Tibial artery (tissue), 4 donors: ENCODE measurements at places on chromosomes 1 and 21.

- peak; percentile 88 for DNase-seq
Measured at GRCh38 chr1:30695439-30695841, 27.9 kb downstream of the MATN1 start.

DNA sequence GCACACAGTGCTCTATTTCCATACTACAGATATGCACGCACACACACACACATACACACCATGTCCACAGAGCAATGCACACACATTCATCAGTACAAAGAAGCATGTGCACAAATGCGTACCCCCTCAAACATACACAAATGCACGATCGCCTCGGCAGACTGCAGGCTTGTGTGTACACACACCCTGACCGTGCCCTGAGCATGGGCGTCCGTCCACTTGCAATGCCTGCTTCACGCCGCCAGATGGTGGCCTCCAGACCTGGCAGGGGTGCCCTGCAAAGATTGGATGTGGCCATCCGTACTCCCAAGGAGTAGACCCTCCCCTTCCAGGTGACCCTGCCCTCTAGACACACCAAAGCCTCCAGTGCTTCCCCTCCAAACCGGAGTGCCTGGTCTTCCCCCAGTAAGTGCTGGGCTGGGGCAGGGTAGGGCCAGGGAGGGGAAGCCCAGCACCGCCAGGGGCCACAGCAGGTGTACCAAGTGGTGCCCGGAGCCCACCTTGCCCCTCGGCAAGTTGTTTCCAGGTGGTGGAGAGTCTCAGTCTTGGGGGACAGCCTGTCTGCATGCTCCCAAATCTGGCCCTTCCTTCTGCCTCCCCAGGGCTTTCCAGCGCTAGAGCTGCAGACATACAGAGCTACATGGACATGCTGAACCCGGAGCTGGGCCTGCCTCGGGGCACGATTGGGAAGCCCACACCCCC is 20.6 kb downstream of the ESPN start:
- DNase-seq = no peak

- DNase-seq = no peak
Measured at GRCh38 chr1:168362991-168363390, 82.3 kb downstream of the TBX19 start.

- DNase-seq = no peak
Measured at GRCh38 chr1:170284512-170284911, 138.8 kb downstream of the NTMT2 start.

GRCh38 chr1:90993245-90993644 is 28.6 kb downstream of the ZNF644 start:
- DNase-seq = no peak

- no peak for DNase-seq
Measured at GRCh38 chr1:93817819-93818569, 61.0 kb downstream of the DNTTIP2 start.

DNA sequence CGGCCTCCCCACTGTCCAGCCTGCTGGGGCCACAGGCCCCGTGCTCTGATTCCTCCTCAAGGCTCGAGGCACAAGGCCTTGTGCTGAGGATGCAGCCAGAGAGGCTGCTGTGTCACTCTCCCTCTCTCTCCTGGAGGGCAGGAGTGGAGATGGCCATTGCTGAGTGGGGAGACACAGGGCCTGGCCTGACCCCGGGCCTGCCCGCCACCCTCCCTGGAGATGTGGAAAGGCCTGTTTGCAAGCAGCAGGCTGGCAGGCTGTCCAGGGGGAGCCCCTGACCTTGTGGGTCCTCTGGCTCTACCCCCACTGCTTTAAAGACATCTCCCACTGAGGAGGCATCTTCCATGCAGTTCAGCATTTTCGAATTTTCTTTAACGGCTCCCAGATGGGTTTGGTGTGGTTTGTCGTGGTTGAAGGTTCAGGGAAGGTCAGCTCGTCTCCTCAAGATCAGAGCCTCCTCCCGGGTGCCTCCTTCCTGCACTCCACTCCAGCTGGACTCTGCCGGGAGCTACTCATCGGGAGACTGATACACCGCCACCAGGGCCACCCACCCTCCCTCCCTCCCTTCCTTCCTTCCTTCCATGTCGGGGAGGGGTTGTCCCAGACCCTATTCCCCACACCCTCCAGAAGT is 69.1 kb downstream of the SPSB1 start:
- no peak for DNase-seq

- DNase-seq = no peak
Measured at GRCh38 chr1:247291833-247292561, 36.1 kb downstream of the VN1R5 start.

- DNase-seq = no peak
Measured at GRCh38 chr1:76250271-76250670, 175.7 kb downstream of the ST6GALNAC3 start.

GRCh38 chr1:62905872-62906271 is 121.9 kb downstream of the ATG4C start:
- DNase-seq = no peak

DNA sequence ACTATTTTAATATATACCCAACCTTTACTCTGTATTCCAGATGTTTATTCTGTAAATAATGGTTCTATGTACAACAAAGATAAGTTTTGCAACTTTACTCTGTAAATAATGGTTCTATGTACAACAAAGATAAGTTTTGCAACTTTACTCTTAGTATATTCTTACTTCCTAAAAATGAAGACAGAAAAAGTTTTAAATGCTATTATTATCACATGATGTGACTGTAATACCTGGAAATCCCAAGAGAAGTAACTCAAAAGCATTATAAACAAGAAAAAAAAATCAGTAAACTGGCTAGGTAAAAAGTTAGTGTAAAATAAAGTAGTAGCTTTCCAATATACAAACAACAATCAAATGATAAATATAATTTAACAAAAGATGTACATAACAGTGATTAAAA is 18.5 kb upstream of the EXO1 start:
- no peak for DNase-seq

GRCh38 chr1:111559736-111560279 is 56.4 kb upstream of the ADORA3 start:
- DNase-seq = no peak

DNA sequence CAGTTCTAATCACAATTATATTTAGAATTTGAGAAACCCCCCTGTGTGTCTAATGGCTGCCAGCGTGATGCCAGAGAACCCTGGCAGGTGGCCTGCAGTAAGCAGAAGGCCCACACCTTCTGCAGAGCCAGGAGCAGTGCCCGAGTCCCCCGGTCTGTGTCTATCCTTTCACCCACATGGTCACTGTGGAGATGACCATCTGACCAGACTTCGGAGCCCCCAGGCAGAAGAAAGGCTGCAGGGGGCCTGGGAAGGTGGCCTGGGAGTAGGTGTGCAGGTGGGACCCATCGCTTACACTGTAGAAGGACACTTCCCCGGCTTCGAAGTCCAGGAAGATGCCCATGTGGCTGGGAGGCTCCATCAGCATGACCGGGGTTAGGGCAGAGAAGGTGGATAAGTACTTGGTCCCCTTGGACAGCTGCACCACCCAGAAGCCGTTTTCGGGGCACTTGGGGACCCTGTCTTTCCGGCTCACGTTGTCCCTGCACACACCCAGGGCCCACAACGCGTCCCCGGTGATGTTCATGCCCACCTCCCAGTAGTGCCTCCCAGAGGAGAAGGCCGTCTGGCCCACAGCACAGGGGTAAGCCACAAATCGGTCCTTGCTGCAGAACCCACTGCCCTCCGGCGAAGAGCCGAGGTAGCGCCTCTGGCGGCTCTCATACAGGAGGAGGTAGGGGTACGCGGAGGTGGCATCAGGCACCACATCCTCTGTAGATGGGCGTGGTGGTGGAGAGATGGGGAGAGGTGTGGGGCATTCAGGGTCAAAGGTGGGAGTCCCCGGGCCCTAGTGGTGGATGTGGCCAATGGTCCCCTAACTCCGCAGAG is 1.6 kb upstream of the TRIM11 start:
- DNase-seq = no peak
